ENCODE measurements at places on chromosomes 3 and 15.

DNA sequence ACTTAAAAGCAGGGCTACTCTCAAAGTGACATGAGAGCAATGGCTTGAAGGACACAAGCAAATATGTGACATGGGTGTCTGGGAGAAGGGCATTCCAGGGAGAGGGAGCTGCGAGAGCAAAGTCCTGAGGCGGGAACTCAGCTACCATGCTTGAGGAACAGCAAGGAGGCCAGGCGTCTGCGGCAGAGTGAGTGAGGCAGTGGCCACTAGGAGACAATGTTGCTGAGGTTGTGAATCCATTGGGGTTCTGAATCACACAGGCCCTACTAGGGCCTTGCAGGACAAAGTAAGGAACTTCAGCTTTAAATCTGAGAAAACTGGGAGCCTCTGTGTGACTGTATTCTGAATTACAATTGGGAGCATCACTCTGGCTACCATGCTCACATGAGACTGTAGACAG, 94.1 kb upstream of the PRICKLE2 start:
- no peak for DNase-seq

GRCh38 chr3:138009476-138010272, at the start of gene CLDN18:
Gene CLDN18 (plus strand): TSS chr3:138010165. CDS start chr3:138010226, 61 bp downstream.
- DNase-seq = no peak

DNA sequence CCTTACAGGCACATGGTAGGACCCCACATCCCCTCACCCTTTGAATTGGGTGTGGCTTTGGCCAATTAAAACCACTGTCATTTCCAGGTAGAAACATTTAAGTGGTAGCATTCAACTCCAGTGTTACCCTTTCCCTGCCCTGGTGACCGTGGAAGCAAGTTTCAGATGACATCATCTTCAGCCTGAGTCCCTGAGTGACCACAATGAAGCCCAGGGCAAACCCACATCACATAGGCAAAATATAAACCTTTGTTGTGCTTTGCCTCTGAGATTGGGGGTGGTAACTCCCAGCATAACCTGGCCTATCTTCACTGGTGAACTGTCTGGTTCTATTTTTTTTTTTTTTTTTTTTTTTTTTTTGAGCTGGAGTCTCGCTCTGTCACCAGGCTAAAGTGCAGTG, 404.0 kb upstream of the WNT5A start:
- no peak for DNase-seq

- DNase-seq = no peak
These were observed 422.3 kb upstream of the ROBO1 start for GRCh38 chr3:80190051-80190450.

- no peak for DNase-seq
These were observed 137.7 kb downstream of the FNDC3B start for GRCh38 chr3:172177046-172177445.
